ENCODE measurements at places on chromosomes 3 and 15.

GRCh38 chr3:5226783-5227182, 39.3 kb downstream of the EDEM1 start:
- no peak for DNase-seq

DNA sequence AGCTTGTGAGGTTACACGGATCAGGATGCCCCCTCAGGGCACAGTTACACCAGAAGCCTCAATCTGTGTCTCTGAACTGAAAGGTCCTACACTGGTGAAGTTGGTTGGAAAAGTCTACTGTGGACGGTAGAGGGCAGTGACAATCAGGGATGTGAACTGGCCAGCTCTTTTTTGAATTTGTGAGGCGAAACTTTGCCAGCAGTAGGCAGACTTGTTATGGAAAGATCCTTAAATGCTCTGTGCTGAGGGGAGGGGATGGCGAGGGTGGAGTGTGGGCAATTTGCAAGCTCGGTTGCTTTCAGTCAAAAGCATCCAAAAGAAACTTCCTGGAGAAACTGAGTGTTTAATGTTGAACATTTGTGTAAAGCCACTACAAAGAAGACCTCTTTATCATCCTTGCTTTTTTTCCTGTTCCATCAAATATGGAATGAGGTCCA, 127.4 kb upstream of the ABHD17C start:
- DNase-seq, result peak; percentile 75

- no peak for DNase-seq
Observed at GRCh38 chr3:59277201-59277600, 227.4 kb upstream of the CFAP20DC start.

DNA sequence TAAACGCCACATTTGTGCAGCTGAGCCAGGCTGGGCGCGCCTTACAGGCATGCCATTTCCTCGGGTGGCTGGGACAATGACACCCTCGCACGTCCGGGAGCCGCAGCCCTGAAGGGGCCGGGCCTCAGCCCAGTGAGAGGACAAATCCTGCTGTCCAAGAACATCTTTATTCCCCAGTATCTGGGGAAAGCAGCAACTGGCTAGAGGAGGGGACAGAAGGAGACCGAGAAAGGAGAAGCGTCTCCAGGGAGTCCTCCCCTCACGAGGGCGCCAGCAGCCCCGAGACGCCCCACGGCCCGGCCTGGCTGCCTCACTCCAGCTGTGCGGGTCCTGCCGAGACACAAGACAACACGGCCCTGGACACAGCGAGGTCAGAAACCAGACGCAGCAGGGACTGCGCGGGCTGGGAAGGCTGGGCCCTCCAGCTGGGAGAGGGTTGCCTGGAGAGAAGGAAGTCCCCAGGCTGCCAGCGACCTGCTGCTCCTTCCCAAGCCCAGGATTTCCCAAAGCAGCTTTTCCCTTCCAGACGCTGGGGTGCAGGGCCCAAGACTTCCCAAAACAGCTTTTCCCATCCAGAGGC, 130.2 kb downstream of the CHSY1 start:
- DNase-seq, result peak; percentile 39

DNA sequence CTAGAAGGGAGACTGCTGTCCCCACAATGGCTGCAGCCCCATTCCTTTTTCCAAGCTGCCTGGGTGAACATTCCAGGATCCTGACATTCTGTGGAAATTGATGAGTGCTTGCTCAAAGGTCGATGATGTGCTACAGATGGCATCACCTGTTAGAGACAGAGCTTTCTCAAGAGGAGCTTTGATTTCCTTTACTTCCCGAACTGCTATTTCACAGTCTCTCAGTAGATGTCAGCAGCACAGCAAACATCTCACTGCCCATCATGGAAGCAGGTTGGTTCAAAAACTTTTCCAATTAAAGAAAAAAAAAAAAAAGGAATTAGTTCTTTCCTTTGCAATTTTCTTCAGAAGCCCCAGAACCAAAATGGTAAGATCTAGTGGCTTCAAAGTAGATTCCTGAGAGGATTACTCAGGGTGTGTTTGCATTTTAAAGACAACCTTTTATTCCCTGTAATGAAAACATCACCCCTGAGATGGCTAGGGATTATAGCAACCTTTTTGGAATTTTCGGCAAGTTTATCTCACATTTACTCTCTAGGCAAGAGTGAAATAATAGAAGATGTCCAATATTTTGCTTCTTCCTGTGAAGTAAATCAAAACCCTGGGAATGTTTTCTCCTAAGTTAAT, 44.8 kb downstream of the POLR2M start:
- DNase-seq, result no peak

GRCh38 chr3:71247221-71247957, 336.1 kb downstream of the FOXP1 start:
- no peak for DNase-seq

DNA sequence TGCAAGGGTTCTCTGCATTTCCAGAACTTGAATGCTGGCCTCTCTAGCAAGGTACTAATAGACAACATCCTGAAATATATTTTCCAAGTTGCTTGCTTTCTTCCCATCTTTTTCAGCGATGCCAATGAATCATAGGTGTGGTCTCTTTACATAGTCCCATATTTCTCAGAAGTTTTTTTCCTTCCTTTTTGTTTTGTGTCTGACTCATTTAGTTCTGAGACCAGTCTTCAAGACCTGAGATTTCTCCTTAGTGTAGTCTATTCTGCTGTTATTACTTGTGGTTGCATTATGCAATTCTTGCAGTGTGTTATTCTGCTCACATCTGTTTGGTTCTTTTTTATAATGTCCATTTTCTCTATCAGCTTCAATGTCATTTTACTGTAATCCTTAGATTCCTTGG, 1265.0 kb upstream of the ALCAM start:
- DNase-seq, result no peak

DNA sequence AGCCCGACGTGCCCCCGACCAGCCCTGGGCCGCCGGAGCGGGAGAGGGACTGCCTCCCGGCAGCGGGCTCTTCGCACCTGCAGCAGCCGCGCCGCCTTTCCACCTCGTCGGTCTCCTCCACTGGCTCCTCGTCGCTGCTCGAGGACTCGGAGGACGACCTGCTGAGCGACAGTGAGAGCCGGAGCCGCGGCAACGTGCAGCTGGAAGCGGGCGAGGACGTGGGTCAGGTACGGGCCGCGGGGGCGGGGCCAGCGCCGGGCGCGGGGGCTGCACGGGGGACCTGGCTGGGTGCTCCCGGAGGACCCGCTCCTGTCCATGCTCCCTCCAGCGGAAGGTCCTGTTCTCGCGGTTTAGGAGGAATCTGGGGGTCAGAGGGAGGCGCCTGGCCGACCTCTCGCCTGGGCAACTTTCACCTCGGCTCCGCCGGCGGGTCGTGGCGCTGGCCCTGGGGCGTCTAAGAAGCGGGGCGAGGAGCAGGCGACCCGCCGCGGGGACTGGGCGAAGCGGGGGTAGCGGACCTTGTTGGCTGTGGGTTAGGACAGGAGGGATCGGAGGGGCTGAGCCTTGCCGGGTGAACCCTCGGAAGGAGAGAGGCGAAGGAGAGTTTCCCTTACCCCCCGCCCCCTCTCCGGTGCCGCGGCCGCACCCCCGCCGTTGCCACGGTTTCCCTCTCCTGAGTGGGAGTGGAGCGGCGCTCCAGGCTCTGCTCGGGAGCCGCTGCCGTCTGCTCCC, 682 bp downstream of the ITPKA start:
- no peak for DNase-seq

DNA sequence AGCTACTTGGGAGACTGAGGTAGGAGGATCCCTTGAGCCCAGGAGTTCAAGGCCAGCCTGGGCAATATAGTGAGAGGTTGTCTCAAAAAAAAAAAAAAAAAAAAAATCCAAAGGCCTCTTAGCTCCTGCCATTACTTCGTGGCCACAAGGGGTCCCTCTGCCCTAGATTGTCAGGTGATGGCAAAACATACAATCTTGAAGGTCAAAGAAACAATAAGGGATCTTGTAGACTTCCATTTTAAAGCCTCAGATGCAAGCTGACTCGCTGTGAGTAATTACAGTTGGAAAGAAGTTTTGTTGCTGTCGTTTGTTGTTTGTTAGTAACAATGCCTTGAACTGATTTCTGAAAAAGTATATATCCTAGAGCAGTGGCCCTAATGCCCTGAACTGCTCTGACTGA, 55.9 kb upstream of the PLCL2 start:
- DNase-seq, result peak; percentile 17

DNA sequence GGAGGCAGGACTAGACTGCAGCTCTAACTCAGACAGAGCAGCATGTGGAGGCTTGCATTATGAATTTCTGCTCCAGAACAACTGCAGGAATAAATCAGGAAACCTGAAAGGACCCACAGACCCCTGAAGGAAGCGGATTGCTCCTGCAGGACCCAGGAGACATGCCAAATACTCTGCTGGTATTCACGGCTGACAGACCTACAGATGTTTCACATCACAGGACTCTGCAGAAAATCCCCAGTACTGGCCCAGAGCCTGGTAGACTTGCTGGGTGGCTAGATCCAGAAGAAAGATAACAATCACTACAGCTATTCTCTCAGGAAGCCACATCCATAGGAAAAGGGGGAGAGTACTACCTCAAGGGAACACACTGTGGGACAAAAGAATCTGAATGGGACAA, 942.1 kb downstream of the AGBL1 start:
- DNase-seq, result no peak

GRCh38 chr3:193499136-193499770, 55.4 kb downstream of the ATP13A4 start:
- DNase-seq, result no peak

DNA sequence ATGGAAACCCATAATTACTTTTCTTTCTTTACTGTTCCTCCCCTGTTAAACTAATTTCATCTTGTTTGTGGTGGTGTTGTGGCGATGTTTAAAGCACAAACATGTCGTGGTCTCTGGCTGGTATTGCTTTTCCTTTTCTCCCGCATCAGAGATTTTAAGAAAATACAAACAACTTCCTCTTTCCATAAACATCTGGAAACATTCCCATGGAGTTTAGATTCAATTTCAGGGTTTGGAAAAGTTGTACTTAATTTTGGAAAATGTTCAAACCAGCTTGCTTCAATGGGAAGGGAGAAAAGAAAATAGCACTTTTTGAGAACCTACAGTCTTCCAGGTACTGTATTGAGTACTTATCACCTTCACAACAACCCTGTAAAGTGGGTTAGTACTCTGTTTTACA, 30.4 kb downstream of the STARD9 start:
- no peak for DNase-seq

DNA sequence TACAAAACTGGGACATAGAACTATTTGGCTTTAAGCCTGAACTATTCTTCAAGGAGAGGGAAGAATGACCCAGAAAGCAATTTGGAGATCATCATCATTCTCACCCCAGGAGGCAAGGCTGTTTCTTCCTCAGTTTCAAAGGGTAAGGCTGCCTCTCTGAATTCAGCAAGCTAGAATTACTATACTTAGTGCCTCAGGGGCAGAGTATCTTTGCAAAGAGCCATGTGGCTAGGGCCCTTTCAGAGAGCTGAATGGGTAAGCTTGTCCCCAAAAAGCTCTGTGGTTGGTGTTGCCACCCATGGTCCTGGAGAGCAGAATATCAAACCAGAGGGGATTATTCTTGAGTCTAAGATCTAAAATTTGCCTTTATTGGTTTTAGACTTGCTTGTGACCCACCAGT, 720.3 kb upstream of the ARPP21 start:
- no peak for DNase-seq
